ENCODE measurements at places on chromosomes 3 and 15.
A peak's percentile ranks its signal among the peaks of the same experiment; 100 is the strongest.

DNA sequence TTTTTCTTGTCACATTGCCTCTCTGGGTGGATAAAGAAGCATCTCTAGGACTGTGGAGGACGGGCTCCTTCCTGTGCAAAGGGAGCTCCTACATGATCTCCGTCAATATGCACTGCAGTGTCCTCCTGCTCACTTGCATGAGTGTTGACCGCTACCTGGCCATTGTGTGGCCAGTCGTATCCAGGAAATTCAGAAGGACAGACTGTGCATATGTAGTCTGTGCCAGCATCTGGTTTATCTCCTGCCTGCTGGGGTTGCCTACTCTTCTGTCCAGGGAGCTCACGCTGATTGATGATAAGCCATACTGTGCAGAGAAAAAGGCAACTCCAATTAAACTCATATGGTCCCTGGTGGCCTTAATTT is 478 bp downstream of the GPR15 start:
- no peak for DNase-seq

DNA sequence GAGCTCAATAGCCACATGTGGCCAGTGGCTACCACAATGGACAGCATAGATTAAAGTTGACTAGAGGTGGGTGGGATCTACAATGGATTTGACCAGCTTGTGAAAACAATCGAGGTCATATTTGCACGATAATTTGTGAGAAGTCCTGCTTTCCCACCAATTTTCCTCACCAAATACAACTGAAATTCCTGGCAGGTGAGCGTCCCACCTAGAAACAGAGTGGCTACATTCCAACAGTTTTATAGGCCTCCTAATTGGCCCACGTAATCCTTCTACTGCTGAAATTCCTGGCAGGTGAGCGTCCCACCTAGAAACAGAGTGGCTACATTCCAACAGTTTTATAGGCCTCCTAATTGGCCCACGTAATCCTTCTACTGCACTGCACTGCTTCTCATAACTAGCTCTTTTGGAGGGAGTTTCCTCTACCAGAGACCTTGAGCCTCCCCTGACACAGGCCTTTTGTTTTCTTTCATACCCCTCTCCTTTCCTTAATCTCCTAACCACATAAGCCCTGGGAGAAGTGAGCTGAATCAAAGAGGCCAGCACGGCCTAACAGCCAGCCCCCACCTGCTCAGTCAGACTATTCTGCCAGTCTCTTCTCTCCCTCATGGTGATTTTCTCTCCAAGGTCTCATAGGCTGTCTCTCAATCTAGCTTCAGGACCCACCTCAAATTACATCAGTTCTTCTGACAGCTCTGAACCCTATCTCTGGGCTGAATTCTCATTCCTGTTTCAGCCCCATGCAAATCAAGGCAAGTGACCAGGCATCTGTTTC is 80.2 kb downstream of the BFSP2 start:
- DNase-seq: no peak

- DNase-seq: peak; percentile 25
Measured at GRCh38 chr3:76566211-76566534, 473.7 kb upstream of the ROBO2 start.

GRCh38 chr3:128473180-128473519 is 6.5 kb upstream of the DNAJB8 start:
- DNase-seq: no peak

- DNase-seq: no peak
Measured at GRCh38 chr3:34882764-34883163, 756.6 kb upstream of the ARPP21 start.

DNA sequence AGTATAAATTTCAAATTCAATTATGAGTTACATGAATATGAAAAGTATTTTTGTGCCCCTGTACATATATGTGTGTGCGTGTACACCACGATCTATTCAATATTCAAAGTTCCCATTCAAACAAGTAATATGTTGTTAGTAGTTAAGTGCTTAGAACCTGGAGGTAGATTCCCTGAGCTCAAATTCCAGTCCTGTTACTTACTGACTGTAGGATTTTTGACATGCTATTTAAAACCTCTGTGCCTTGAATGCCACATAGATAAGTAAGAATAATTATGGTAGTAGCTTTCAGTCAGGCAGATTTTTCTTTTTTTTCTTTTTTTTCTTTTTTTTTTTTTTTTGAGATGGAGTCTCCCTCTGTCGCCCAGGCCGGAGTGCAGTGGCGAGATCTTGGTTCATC is 53.3 kb upstream of the CMSS1 start:
- no peak for DNase-seq

- no peak for DNase-seq
Measured at GRCh38 chr3:193677734-193678133, 84.7 kb downstream of the OPA1 start.

DNA sequence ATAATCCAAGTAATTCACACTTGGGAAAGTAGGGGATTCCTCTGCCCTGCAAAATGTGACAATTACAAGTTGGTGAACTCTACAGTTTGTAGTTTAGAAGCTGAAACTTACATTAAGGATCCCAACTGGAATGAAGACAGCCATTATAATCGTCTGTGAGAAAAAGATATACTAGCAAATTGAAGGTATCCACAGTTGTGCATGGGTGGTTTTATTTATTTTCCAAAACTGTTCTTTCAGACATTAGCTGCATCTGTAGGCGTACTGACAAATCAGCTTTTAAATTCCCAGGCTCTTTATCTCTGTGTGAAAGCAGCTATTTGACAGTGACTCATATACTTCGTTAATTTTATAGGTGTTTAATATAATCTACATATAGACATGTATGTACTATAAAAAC is 12.5 kb upstream of the ISL2 start:
- no peak for DNase-seq

DNA sequence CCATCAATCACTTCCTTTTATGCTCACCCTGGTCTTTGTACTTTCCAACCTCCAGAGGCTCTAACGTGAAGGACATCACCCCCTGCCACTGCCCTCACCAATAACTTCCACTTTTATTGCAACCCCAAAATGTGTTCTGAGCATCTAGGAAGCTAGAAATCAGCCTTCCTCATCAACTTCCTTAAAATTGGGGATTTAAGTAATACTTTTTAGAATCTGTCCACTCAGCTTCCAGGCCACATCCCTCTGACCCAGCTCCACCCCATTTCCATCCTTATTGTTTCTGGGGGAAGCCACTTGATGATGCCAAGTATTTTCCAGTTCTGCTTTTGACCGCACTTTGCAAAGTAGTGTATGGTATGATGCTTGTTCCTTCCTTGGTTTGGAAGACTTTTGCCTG is 73.5 kb upstream of the XCR1 start:
- no peak for DNase-seq

- no peak for DNase-seq
Measured at GRCh38 chr3:32200490-32200889, 38.0 kb upstream of the CMTM8 start.

GRCh38 chr3:70464876-70465275 is 152.4 kb upstream of the MDFIC2 start:
- no peak for DNase-seq

DNA sequence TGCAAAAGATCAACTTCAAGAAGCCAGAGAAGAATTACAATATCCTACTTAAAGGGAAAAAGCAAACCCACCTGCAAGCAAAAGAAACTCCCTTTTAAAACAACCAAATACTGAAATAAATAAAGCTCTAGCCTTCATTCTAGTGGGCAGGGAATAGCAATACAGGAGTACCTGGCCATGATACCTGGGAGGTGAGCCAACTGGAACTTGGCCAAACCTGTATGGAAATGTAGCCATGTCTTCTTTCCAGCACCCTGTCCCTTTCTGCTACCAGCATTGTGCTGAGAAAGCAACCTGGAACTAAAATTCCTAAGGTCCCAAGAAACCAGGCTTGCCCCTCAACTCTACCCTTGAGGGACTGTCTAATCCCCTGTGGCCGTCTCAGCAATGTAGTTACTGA is 530.0 kb downstream of the EPHB1 start:
- DNase-seq: peak; percentile 14

DNA sequence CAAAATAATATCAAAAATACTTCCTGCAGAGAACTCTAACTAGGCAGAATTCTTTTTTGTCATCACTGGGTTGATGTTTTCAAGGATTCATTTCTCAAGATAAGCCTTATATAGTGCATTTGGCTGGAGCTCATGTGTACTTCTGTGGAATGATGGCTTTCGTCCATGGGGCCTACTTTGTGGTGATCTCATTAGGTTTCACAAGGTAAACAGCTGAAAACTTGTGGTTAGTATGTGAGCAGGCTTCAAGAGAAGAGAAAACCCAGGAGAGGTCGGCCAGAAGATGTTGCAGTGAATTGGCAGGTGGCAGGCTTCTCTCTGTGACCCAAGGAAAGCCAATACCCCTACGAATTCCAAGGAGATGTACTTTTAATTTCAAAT is 121.4 kb upstream of the PHLDB2 start:
- no peak for DNase-seq

GRCh38 chr3:48275287-48276027 is 34.6 kb downstream of the ZNF589 start:
- DNase-seq: no peak

DNA sequence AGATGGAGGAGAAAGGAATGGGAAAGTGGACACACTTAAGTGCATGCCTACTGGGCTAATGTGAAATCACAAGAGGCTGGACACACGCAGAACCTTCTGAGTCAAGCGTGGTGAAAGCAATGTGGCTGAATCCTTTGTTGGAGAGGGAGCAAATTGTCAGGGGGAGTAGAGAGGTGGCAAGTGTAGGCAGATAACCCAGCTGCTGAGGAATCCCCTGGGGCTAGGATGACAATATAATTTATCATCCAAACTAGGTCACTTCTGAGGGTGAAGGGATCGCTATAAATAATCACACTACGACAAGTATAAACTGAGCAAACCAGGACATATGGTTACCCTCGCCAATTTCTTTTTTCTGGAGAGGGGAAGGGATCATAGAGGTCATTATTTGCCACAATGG is 28.7 kb downstream of the TAMM41 start:
- DNase-seq: peak; percentile 4

- DNase-seq: no peak
Measured at GRCh38 chr3:183274609-183275008, 21.6 kb downstream of the B3GNT5 start.

- no peak for DNase-seq
Measured at GRCh38 chr15:66288551-66289185, 4.7 kb upstream of the DIS3L start.

- no peak for DNase-seq
Measured at GRCh38 chr15:72939514-72940228, 112.6 kb upstream of the NEO1 start.

GRCh38 chr15:68055224-68055705 is 1.1 kb downstream of the PIAS1 start:
- DNase-seq: no peak

GRCh38 chr15:78662028-78662427 is 21.0 kb upstream of the CHRNB4 start:
- DNase-seq: no peak

- no peak for DNase-seq
Measured at GRCh38 chr15:58249646-58250312, 111.6 kb downstream of the AQP9 start.
